ENCODE measurements at places on chromosomes 11 and 22.

- DNase-seq: no peak
Measured at GRCh38 chr11:73402834-73403185, 26.6 kb downstream of the RELT start.

GRCh38 chr11:133541021-133541719, 8.9 kb upstream of the OPCML start:
- peak; percentile 43 for DNase-seq

GRCh38 chr11:44397586-44398178, 87.7 kb upstream of the ALX4 start:
- no peak for DNase-seq

- DNase-seq: peak; percentile 27
Measured at GRCh38 chr22:21816787-21817496, 50.5 kb downstream of the MAPK1 start.

DNA sequence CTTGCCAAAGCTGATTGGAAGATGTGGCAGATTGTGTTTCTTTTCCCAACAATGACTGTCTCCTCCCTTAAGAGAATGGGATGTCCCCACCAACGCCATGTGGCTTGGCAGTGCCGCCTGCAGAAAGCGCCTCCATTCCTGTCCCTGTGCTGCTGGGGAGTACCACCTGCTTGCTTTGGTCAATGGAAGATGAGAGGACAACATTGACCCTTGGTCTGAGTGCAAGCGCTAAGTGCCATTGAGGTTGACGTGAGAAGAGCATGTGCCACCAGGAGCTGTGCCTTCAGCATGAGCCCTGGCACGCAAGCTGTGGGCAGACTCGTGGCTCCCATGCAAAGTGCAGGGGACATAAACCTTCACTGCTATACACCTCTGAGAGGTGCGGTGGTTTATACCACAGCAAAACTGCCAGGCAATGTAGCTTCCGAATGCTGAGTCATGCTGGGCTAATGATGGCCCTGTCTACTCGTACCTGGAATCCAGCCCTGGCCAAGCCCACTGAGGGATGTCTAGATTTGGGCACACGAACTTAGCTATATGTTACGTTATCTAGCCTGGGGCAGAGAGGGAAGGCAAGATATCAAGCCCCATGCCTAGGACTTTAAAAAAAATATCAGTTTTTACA, 41.9 kb downstream of the MYEOV start:
- peak; percentile 10 for DNase-seq

- no peak for DNase-seq
Measured at GRCh38 chr22:23670378-23671295, 20.2 kb upstream of the RGL4 start.

- DNase-seq: no peak
Measured at GRCh38 chr22:42061041-42061440, 9.6 kb downstream of the NAGA start.

- DNase-seq: no peak
Measured at GRCh38 chr22:38762551-38762983, 6.8 kb upstream of the SUN2 start.

DNA sequence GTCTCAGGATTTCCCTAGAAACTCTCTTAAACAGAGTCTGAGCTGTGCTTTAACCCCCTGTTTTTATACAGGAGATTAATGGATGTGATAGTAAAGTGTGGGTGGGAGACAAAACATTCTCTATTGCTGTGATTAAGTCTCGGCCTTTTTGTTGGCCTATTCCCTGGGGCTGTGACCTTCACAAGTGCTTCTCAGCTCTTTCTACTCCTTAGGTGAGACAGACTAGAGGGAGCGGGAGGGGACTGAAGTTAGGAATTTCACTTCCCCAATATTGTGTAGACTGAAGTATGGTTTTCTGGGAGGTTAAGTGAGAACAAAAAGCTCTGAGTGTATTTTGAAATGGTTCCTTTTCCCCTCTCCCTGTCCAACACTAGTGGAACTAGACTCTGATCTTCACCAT, 29.8 kb upstream of the OR8B8 start:
- no peak for DNase-seq

DNA sequence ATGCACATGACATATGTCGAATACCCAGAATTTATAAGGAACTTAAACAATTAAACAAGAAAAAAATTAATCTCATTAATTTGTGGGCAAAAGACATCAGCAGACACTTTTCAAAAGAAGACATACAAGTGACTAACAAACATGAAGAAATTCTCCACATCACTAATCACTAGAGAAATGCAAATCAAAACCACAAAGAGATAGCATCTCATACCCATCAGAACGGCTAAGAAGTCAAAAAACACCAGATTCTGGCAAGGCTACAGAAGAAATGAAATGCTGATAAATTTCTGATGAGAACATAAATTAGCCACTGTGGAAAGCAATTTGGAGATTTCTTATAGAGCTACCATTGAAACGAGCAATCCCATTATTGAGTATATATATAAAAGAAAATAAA, 210.6 kb upstream of the LUZP2 start:
- no peak for DNase-seq

DNA sequence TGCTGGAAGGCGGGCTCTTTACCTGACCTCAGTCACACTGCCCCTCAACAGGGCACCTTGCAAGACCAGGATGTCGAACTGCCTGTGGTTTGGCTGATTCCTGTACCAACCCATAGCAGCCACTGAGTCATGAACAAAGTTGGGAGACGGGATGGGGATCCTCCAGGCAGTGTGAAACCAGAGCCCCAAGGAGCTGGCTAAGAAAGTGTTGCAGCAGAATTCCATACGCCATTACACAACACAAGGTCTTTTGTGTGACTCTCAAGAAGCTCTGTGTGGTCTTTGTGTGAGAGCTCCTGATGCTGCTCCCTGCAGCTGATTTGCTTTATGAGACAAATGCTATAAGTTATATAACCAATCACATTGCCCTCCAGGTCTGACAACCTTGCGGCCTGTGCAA, 617.7 kb downstream of the OPCML start:
- no peak for DNase-seq

DNA sequence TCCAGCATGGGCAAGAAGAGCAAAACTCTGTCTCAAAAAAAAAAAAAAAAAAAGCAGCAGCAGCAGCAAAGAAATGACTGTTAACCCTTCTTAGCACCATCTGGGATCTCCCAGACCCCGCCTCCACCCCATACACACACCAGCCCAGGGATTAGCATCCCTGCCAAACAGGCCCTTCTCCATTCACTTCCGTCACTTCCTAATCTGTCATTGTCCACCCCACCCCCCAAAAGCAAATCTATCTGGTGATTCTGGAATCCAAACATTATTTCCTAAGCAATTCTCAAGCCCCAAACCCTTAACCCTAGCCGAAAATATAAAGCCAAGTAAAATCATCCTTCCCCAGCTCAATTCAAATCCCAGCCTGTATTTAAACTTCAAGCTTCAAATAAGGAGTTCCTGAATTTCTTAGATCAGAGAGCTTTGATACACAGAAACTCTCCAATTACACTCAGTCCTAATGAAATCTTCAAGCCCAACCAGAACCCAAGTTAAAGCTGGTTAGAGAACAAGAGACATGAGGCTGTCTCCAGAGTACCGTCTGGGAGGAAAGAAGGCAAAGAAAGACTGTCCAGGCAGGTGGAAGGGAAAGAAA, 6.0 kb upstream of the AHNAK start:
- DNase-seq: peak; percentile 64

- no peak for DNase-seq
Measured at GRCh38 chr11:97351939-97352338, 962.1 kb downstream of the JRKL start.

- peak; percentile 40 for DNase-seq
Measured at GRCh38 chr22:32803020-32803737, 1.7 kb downstream of the TIMP3 start.

DNA sequence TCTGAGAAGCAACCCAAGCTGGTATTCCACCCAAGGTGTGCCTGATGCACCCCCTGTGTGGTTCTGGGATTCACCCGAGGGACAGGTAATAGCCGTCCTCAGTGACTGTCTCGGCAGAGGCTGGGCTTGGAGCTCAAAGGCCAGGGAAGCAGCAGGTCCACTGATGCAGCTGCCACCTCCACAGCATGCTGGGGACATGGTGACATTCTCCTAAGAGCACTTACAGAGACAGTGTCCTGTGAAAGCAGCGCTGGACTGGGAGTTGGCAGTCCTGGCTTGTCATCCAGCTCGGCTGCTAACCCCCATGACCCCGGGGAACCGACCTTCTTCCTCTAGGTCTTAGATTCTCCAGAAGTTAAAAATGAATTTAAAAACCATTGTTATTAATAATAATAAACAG, 72.8 kb downstream of the RPUSD4 start:
- DNase-seq: no peak

DNA sequence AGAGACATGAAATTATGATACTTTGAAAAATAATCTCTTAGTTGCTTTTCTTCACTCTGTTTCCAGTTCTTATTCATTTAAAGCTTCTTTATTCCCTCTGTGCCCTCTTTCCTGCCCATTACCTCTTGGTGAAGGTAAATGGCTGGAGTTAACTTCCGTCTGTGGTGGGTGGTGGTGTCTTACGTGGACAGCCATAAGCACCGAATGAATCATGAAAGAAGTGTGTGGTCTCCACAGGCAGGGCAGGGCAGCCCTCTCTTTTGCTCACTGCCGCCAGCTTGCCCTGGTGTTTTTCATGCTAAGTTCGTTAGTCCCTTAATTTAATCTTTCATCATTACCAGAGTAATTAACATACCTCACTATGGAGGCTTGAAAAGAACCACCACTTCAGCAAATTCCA, 98.7 kb upstream of the SORL1-AS1 start:
- no peak for DNase-seq

DNA sequence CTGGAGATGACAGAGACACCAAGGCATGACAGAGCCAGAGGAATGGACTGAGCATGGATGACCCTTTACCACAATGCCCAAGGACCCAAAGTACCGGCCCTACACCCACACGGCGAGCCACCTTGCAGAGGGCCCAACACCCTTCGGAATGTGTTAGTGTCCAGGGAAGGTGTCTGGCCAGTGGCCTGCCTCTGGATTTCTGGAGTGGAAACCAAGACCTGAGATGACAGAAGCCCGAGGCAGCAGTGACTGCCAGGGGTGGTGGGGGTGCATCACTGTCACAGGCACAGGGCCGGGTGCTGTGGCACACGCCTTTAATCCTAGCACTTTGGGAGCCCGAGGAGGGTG, 28.7 kb downstream of the PDGFB start:
- DNase-seq: no peak

- DNase-seq: no peak
Measured at GRCh38 chr22:43835736-43836135, 23.6 kb upstream of the EFCAB6 start.

- DNase-seq: no peak
Measured at GRCh38 chr22:32695451-32695891, 106.0 kb upstream of the TIMP3 start.

DNA sequence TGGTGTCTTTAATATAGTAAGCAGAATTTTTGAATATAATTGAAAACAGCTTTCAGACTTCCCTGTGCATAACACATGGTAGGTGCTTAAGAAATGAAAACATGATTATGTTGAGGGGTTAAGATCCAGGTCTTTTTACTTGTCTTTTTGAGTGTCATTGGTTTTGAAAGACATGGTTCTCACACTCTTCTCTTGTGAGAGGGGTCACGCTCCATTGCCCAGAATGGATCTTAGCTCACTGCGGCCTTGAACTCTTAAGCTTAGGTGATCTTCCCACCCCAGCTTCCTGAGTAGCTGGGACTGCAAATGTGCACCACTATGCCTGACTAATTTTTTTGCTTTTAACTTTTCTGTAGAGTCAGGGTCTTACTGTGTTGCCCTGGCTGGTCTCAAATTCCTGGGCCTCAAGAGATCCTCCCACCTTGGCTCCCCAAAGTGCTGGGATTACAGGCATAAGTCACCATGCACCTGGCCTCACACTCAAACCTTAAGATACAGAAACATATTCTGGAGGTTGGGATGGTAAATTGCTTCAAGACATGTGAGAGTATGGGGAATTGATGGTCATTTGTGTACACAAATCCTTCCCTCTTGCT, 1.4 kb downstream of the SPCS2 start:
- no peak for DNase-seq

DNA sequence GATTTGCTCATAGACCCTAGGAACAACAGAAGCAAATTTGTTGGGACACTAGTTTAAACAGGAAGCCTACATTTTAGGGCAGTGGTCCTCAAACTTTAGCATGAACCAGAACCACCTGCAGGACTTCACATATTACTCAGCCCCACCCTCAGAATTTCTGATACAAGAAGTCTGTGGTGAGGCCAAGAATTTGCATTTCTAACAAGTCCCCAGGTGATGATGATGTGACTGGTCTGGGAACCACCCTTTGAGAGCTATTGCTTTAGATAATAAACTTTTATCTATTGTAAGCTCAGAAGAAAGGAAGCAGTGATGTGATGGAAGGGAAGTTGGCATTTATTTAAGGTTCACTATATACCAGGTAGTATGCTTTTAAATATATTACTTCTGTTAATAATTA, 194.0 kb downstream of the FAM181B start:
- no peak for DNase-seq

- no peak for DNase-seq
Measured at GRCh38 chr11:123060277-123061000, 1.5 kb downstream of the HSPA8 start.

DNA sequence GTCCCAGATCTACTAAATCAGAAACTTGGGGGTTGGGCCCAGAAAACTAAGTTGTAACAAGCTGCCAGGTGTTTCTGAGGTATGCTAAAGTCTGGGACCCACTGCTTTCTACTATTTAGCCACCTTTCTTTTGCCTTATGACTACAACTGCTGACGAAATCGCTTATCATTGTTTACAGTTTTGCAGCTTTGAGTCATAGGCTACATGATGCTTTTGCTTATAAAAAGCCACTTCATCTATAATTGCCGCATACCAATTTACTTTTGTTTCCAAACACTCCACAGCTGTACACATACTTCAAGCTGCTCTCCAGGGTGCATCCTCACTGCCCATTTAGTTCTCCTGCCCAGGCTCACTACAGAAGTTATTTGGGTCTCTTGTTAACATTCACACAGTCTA, 144.7 kb downstream of the ENTHD1 start:
- DNase-seq: no peak

GRCh38 chr11:68816917-68817419, 24.7 kb downstream of the CPT1A start:
- no peak for DNase-seq

GRCh38 chr11:14386895-14387480, 28.0 kb upstream of the RRAS2 start:
- peak; percentile 57 for DNase-seq

- DNase-seq: no peak
Measured at GRCh38 chr22:39623603-39624500, 53.3 kb downstream of the CACNA1I start.

DNA sequence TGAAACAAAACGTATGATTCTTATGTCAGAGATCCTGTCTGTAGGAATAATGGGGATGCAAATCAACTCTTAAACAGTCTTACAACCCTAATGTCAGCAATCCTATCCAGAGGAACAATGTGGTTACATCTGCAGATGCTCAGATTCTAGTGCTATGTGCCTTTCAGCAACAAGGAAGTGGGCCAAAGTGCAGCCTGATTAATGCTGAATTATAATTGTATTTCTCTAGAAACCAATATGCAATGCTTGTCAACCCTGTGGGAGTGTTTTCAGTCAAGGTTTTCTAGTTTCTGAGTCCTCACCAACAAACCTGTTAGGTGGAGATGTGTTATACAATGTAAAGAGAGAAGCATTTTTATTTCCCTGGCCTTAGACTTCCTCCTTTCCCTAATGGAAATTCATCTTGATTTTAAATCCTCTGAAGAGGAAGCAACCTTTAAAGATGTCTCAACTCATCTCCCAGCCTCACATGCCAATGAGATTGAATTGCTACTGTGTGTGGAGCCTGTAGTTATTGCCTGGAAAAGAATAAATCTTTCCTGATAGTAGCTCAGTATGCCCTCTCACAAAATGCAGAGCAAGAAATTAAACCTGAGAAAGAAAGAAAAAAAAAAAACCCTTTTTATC, 26.2 kb upstream of the TMEM123 start:
- no peak for DNase-seq

GRCh38 chr11:132226522-132226921, 856.1 kb downstream of the NTM start:
- DNase-seq: no peak

Measured in femur (tissue), 1 donor.